Karpas-422 (cell line): ENCODE measurements at places on chromosomes 5 and 9.
A peak's percentile ranks its signal among the peaks of the same experiment; 100 is the strongest.

GRCh38 chr5:122093415-122094180, 15.5 kb upstream of the LOX start:
- no peak for DNase-seq

DNA sequence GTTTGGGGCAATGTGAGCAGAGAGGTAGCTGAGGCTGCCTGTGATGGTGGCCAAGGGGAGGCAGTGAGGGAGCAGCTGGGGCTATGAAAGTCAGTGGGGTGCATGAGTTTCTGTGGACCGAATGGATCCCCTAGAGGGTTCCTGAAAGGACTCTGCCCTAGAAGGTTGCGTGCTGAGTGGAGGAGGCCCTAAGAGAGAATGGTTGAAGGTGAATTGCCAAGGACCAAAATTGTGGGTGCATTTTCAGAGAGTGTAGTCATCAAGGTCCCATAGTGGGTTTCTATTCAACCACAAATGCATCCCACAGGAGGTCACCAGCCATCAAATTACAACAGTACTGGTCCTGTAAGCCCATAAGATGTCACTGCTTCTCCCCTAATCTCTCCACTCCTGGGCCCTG, 298.3 kb downstream of the CDK5RAP2 start:
- no peak for DNase-seq

DNA sequence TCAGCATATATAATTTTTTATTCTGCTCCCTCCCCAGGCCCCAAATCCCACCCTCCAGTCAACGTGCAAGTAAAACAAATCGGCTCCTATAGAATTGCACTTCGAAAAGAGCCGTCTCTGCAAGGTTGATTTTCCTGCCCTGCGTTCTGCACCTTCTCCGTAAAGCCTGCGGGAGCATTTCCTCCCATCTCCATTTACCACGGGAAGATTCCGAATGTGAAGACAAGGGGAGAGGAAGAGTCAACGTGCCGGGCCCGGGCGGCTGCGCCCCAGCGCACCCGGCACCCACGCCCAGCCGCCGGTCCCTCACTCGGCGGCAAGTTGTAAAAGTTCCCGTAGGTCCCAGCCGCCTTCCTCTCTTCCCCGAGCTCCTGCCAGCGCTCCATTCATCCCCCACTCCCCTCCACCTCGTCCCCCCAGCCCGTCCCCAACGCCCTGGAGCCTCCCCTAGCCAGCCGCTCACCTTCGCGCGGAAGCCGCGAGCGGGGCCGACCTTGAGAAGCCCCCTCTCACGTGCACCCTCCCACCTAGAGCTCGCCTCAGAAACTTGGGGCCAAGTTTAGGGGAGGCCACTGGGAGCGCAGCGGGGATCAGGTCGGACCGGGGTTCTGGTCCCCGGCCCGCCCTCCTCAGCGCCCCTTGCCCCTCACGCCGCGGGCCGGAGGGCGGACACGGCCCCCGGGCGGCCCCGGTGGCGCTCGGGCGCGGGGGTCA, 431 bp downstream of the BNC2 start:
- DNase-seq = no peak

DNA sequence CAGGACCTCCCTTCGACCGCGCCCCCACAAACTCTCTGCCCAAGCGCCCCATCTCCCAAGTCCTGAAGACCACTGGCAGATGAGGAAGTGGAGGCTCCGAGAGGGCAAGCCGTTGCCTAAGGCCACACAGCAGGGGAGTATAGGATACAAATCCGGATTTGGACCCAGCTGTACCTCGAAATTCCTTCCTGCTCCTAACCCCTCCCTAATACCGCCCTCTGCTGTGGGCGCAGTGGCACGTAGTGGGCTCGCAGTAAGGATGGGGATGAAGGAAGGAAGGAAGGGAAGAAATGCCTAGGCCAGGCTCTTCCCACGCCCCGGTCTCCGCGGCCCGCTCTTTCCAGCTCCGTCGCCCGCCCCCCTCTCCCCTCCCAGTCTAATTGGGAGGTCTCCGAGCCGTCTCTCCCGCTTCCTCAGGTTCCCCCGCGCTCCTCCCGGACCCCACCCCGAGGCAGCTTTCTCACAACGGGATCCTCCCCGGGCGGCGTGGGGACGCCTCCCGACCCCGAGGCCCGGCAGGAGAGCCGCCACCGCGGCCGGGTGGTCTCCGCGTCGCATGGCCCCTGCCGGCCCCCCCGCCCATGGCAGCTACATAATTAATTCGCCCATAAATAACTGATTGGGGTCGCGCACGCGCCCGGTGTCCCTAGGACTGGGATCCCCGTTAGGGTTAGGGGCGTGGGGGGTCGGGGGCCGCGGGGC, 138.9 kb downstream of the C9orf50 start:
- no peak for DNase-seq

- DNase-seq = no peak
Observed at GRCh38 chr5:109483395-109483971, 73.7 kb upstream of the PJA2 start.

GRCh38 chr9:69086769-69087168, 51.2 kb downstream of the FXN start:
- peak; percentile 17 for DNase-seq

GRCh38 chr5:50726475-50727148, 60.2 kb downstream of the PARP8 start:
- DNase-seq = no peak

GRCh38 chr9:135219676-135220600, 132.5 kb downstream of the OLFM1 start:
- no peak for DNase-seq

GRCh38 chr9:95605101-95605500, 88.3 kb upstream of the PTCH1 start:
- DNase-seq = no peak

GRCh38 chr5:16082053-16082452, 97.5 kb downstream of the MARCHF11 start:
- no peak for DNase-seq

- no peak for DNase-seq
Observed at GRCh38 chr5:135435467-135436330, 11.4 kb downstream of the DCANP1 start.

GRCh38 chr9:118455788-118456187, 751.6 kb downstream of the TLR4 start:
- DNase-seq = no peak

DNA sequence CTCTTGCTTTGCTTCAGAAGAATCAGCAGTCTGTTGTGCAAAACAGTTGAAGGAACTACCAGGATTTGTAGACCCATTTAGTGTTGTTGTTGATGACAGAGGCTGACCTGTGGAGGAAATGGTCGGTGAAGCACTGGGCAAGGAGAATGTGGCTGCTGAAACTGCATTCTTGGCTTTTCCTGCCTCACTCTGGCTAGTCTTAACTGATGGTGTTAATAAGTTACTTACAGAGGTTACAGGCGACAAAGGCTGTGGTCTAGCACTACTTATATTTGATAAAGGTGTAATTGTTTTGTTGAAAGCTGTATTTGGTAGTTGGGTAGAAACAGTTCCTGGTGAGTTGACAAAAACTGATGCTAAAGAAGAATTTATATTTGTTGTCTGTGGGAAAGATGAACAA, 31.5 kb downstream of the MLANA start:
- DNase-seq = no peak

DNA sequence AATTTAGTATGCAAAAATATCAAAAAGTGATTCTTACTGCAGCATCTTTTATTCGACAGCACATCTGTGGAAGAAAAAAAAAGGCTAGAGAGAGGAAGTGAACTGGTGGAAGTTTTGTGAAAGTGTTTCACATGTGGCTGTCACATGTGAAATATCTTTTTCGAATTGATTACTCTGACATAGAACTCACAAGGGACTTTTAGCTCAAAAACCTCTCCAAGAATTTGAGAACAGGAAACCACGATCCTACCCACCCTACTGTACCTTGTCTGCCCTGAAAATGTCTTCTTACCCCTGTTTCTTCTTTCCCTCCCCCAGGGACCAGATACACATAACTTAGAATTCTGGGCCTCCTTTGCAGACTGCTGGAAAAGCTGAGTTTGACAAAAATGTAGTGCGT, 106.5 kb upstream of the PRRC1 start:
- DNase-seq = no peak

- DNase-seq = no peak
Observed at GRCh38 chr5:68618501-68618900, 402.9 kb downstream of the PIK3R1 start.

DNA sequence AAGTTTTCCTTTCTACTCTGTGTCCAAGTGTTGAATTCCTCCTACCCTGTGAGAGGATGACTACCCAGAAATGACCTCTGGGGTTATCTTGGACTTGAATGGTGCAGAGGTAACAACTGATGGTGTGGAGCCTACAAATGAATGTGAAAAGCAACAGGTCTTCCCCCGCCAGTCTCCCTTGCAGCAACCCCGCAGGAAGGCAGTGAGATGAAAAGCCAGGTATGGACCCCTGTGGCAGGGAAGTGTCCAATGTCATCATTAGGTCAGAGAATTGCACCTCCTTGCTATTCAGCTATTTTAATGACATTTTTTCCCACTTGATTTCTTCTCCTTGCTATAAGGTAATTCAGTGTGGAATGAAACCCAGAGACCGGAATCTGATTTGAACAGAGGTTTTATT, 58.5 kb downstream of the MAT2B start:
- DNase-seq = no peak

GRCh38 chr5:53884844-53885243, 324.4 kb downstream of the NDUFS4 start:
- DNase-seq = no peak

DNA sequence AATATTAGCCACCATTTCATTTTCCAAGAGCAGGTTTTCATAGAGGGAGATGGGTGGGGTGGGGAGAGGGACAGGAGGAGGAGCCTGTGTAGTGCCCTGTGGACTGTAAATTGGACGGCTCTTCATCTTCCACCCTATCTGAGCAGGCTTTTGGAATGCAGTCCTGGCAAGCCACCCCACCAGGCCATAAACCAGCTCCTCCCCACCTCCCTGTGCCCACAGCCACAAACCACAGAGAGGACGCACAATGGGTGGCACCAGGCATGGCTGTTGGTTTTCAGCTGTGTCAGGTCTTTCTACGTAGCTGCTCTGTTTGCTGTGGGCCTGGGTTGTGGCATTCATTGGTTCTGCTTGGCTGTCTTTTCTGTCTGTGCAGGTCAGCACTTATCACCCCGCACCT, 58.0 kb downstream of the PLAC8L1 start:
- DNase-seq = no peak

DNA sequence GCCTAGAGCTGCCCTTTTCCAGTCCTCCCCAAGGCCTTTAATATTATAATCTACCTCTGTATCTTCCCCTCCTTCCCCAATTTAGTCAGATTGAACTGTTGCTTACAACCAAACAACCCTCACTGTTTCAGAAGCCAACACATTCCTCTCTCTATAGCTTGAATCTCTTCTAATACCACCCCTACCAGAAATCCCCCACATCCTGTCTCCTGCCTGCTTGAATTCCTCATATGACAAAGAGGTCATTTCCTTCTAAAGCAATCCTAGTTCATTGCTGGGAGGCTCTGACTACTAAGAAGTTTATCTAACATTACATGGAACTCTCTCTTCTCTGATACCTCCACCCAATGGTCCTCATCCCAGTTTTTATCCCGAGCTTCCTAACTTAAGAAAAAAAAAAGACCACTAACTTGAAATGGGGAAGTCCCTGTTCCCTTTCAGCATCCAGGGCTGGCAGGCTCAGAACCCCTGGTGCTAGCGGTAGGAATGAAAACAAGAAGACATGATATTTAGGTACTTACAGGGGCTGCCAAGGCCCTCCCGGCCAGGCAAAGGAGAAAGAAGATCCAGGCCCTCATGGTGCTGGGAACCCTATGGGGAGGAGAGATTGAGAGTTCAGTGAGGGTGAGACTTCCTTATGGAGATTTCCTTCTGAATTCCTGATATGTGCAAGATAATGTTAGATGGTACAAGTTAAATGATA, 11.0 kb downstream of the SPARC start:
- no peak for DNase-seq

DNA sequence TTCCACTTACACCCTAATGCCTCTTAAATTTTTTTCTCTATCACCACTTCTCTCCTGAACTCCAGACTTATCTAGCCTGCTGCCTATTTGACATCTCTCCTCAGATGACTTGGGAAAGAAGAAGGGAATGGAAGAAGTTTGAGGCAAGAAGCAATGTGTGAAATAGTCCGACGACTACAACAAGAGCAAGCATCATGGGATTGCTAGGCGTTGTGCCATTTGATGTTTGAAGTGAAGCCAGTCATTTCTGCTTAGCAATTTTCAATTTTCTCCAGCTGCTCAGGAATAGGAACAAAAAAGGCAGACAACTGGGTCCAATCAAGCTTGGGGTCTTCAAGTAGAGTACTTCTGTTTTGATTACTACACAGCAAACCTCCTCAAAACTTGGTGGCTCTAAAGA, 106.4 kb downstream of the HSD17B3 start:
- DNase-seq = no peak

GRCh38 chr9:100715100-100715380, 137.2 kb downstream of the CAVIN4 start:
- no peak for DNase-seq

DNA sequence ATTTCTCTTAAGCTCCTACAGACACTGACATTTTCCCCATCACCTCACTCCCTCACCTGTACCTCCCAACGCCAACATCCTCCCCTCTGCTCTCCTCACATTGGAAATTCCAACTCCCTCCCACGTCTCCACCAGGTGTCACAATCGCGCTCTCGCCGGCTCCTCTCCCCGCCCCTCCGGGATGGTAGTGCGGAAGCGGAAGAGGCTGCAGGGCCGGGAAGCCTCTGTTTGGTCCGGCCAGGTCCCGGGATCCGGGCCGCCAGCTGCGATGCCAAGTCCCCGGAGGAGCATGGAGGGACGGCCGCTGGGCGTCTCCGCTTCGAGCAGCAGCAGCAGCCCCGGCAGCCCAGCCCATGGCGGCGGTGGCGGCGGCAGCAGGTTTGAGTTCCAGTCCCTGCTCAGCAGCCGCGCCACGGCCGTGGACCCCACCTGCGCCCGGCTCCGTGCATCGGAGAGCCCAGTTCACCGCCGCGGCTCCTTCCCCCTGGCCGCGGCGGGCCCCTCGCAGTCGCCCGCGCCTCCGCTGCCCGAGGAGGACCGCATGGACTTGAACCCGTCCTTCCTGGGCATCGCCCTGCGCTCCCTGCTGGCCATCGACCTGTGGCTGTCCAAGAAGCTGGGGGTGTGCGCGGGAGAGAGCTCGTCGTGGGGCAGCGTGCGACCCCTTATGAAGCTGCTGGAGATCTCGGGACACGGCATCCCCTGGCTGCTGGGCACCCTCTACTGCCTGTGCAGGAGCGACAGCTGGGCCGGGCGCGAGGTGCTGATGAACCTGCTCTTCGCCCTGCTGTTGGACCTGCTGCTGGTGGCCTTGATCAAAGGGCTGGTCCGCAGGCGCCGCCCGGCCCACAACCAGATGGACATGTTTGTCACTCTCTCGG, at the start of gene PLPP6:
TSS of gene PLPP6 (plus strand) at position 187 of the 881 bp plus-strand sequence. CDS start at position 269, 82 bp downstream.
- peak; percentile 89 for DNase-seq
